ENCODE measurements at places on chromosomes 7 and 10. TPM values are rescaled to one million over a fixed set of nuclear protein-coding genes. Genes with fewer than 3 reads are reported as not detected.

DNA sequence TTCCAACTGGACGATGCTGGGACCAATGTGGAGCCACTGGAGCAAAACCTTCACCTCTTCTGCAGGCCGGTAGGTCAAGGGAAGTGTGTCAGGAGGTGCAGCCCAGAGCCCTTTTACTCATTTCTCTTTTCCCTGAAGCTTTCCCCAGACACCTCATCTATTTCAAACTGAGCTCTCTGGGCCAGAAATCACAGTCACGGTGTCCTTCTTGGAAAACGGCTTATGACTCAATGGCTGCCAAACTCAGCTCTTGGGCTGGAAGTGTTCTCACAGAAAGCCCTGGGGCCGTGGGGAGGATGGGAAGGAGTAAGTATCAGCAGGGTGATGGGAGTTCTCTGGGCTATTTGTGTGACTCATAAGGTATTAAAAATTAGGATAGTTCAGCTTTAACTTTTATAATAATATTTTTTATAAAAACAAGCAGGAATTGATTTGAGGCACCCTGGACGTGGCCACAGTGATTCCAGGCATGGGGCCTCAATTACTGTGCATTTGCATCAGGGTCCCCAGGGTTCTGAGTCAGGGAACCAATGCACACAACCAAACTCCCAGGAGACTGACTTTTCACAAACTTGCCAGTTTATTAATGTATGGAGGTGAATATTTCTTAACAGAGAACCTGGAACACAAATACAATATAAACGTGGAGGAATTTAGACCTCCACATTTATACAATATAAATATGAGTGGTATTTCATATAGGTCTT is 187.4 kb upstream of the TMEM72 start:
- H3K4me3 ChIP-seq, result no peak overlapping the region
- no peaks in the 10 kb centered on the region for H3K36me3 ChIP-seq
- no peak overlapping the region for H3K27ac ChIP-seq
- no peaks in the 10 kb centered on the region for H3K4me1 ChIP-seq

Gene SEMA3D
- total RNA-seq, result 3.8 TPM

GRCh38 chr10:14592566-14592965 is 182.1 kb downstream of the FAM107B start:
- DNase-seq, result no peak
- H3K27me3 ChIP-seq, result no peaks in the 10 kb centered on the region
- no peak overlapping the region for H3K4me3 ChIP-seq
- H3K36me3 ChIP-seq, result no peaks in the 10 kb centered on the region
- H3K4me1 ChIP-seq, result no peaks in the 10 kb centered on the region

GRCh38 chr10:78255796-78256638 is 222.4 kb downstream of the RPS24 start:
- no peak overlapping the region for H3K4me3 ChIP-seq
- H3K4me1 ChIP-seq, result peaks cover 12% of the 10 kb centered on the region
- peak; percentile 84 for DNase-seq
- no peaks in the 10 kb centered on the region for H3K36me3 ChIP-seq

DNA sequence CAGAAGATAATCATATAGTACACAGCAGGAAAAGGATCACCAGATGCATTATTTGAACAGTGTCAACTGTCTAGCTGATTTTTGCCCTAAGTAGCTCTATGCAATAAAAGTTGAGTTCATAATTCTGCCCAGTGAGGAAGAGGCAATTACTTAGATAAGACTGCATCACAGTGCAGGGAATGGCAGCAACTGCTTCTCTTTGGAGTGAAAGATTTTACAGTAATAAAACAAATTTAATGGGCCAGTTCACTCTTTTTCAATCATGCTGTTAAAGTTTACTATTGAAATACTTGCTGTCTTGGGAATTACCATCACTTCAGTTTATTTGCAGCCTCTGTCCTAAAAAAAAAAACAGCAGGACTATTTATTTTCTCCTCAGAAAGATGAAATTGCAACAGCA is 907.9 kb downstream of the ANKRD7 start:
- no peaks in the 10 kb centered on the region for H3K36me3 ChIP-seq
- H3K27me3 ChIP-seq, result no peaks in the 10 kb centered on the region
- DNase-seq, result no peak

DNA sequence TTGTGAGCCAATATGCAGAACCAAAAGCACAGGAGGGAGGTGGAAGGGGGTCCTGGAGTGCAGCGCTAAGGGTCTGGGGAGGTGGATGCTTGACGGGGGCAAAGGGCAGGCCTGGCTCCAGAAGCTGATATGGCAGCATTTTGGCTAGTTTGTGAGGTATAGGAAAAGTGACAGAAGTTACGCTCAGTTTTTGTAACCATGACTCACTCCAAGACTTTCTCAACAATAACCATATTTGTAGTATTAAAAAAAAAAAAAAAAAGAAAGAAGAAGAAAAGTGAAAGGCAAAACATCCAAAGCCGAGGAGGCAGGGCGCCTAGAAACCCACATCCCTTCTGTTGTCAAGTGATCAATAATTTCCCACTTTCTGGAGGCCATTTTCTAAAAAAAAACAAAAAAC is 92.3 kb downstream of the RNF216 start:
- H3K27me3 ChIP-seq, result no peaks in the 10 kb centered on the region
- H3K4me1 ChIP-seq, result peaks cover 100% of the 10 kb centered on the region
- H3K36me3 ChIP-seq, result peaks cover 8% of the 10 kb centered on the region
- H3K27ac ChIP-seq, result peak overlapping the region; percentile 93
- no peak overlapping the region for H3K4me3 ChIP-seq

Gene SPAM1
- not detected for total RNA-seq

DNA sequence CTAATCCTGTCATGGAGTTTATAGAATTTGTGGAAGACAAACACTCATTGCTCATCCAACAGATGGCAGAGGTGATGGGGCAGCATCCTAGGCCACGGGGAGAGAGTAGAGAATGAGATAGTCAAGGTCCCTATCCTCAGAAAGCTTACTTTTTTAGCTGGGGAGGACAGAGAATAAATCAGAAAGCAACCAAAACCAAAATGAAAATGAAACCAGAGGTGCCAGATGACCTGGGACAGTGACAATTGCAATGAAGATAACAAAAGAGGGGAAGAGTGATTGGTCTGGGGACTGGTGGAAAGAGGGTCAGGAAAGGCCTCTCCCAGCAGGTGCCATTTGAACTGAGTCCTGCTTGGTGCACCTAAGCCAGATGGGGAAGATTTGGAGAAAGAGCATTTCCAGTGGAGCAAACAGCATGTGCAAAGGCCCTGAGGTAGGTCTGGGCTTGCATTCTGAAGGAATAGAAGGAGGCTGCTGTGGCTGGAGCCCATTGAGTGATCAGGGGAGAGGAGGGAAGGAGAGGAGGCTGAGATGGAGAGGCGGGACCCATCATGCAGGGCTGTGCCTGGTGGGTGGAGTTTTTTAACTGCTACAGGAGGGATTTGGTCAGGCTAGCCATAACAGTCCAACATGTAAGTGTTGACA is 164.1 kb downstream of the RPS24 start:
- no peaks in the 10 kb centered on the region for H3K36me3 ChIP-seq
- no peaks in the 10 kb centered on the region for H3K27me3 ChIP-seq
- no peak overlapping the region for H3K4me3 ChIP-seq
- DNase-seq, result no peak
- no peaks in the 10 kb centered on the region for H3K4me1 ChIP-seq

DNA sequence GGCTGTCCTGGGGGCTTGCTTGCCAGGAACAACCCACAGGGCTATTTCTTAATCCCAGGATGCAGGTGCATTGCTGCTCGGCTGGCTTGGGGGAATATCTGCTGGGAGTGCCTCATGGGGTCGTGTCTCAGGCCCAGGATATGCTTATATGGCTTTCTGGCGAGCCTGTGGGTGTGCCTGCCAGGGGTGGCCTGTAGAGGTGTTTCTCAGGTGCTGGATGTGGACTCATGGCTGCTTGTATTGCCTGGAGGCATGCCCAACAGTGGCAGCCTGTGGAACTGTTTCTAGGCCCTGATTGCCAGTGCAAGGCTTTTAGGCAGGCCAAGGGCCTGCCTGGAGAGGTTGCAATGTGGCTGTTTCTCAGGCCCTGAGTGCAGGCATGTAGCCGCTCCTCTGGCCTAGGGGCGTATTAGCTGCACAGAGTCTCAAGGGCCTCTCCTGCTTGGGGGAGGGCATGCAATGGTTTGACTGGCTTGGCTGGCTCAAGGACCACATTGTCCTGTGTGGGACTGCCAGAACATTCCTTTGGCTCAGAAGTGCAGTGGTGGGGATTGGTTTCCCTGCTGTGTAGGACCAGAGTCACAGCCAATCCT is 202.1 kb downstream of the ATRNL1 start:
- no peaks in the 10 kb centered on the region for H3K27me3 ChIP-seq
- no peak overlapping the region for H3K4me3 ChIP-seq
- no peaks in the 10 kb centered on the region for H3K4me1 ChIP-seq
- no peak overlapping the region for H3K27ac ChIP-seq
- H3K36me3 ChIP-seq, result no peaks in the 10 kb centered on the region

Gene THAP5
- 37.1 TPM for total RNA-seq

Gene AIFM2
- total RNA-seq, result 11.7 TPM

GRCh38 chr7:131607291-131608115 is 51.1 kb upstream of the PODXL start:
- H3K36me3 ChIP-seq, result no peaks in the 10 kb centered on the region
- no peaks in the 10 kb centered on the region for H3K27me3 ChIP-seq
- peaks cover 14% of the 10 kb centered on the region for H3K4me1 ChIP-seq
- H3K4me3 ChIP-seq, result no peak overlapping the region

GRCh38 chr7:117273325-117273724 is 49.5 kb downstream of the WNT2 start:
- DNase-seq, result no peak
- H3K27me3 ChIP-seq, result no peaks in the 10 kb centered on the region
- no peaks in the 10 kb centered on the region for H3K4me1 ChIP-seq
- H3K27ac ChIP-seq, result no peak overlapping the region

DNA sequence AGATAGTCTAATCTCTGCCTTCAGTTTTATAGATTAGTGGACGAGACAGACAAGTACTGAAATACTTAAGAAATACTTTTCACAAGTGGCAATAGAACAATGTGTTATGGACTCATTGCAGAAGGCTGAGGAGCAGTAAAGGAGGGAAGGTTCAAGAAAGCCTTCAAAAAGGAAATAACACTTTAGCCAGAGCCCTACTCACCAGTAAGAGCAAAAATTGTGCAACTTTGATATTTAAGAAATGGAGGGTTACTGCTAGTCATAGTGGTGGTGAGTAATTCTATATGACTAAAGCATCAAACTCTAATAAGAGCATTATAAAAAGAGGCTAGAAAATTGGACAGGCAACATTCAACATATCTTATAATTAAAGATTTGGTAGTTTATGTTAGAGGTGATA is 28.8 kb downstream of the PTPN12 start:
- peaks cover 42% of the 10 kb centered on the region for H3K4me1 ChIP-seq
- H3K27me3 ChIP-seq, result no peaks in the 10 kb centered on the region

GRCh38 chr7:101557421-101557820 is 71.7 kb downstream of the MYL10 start:
- no peak for DNase-seq
- no peaks in the 10 kb centered on the region for H3K27me3 ChIP-seq
- no peaks in the 10 kb centered on the region for H3K4me1 ChIP-seq
- H3K27ac ChIP-seq, result no peak overlapping the region
- H3K36me3 ChIP-seq, result no peaks in the 10 kb centered on the region

- no peaks in the 10 kb centered on the region for H3K4me1 ChIP-seq
- H3K4me3 ChIP-seq, result no peak overlapping the region
- no peak overlapping the region for H3K27ac ChIP-seq
- no peaks in the 10 kb centered on the region for H3K27me3 ChIP-seq
- DNase-seq, result no peak
Measured at GRCh38 chr7:106870983-106871410, 5.9 kb downstream of the PIK3CG start.

DNA sequence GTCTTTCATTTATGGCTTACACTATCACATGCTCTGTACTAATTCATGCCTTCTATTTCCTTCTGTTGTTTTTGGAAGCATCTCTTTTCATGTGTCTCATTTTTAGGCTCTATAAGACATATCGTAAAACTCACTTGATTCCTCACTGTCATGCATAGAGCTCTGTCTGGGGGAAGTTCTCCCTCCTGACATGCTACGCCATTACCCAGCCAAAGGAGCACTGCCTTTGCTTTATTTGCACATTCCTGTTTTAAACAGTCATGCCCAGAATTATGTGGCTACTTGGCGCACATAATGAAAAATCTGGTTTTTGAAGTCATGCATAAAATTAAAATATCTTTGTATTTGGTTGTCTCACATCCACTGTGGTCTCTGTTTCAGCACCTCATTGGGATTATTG is 17.6 kb upstream of the AKR1C3 start:
- H3K27ac ChIP-seq, result no peak overlapping the region
- no peak for DNase-seq
- H3K36me3 ChIP-seq, result no peaks in the 10 kb centered on the region

Gene SHTN1
- 5.8 TPM for total RNA-seq

- no peaks in the 10 kb centered on the region for H3K27me3 ChIP-seq
- no peaks in the 10 kb centered on the region for H3K4me1 ChIP-seq
- H3K4me3 ChIP-seq, result no peak overlapping the region
- no peaks in the 10 kb centered on the region for H3K36me3 ChIP-seq
Measured at GRCh38 chr7:39360038-39360437, 206.2 kb upstream of the YAE1 start.

- no peak overlapping the region for H3K4me3 ChIP-seq
- H3K27me3 ChIP-seq, result no peaks in the 10 kb centered on the region
- H3K27ac ChIP-seq, result peak overlapping the region; percentile 89
- DNase-seq, result no peak
- H3K36me3 ChIP-seq, result no peaks in the 10 kb centered on the region
Measured at GRCh38 chr10:72009051-72009424, 44.8 kb downstream of the CHST3 start.

DNA sequence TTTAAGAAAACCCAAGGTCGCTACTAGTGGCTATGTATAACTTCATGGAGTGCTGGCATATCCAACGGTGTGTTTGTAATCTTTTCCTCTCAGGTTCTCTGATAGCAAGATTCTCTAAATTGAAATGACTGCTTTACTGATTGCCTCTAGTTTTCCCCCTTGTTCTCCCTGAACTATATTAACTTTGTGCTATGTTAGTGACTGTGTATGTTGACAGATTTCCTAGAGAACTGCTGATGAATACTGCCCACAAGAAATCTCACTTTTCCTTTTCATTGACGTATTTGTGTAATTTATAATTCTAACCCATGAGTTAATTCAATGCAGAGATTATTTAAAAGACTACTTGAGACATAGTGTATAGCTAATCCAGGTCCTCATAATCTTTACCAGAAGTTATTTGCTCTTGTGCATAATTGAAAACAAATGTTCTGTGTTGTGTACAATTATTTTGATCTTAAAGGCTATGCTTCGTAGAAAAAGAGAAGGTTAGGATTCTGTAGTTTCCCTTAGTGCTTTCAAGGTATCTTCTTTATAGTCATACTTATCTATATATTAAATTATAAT is 70.6 kb upstream of the GLCCI1 start:
- no peaks in the 10 kb centered on the region for H3K4me1 ChIP-seq
- H3K27me3 ChIP-seq, result no peaks in the 10 kb centered on the region
- no peak for DNase-seq
- H3K27ac ChIP-seq, result no peak overlapping the region

Gene INA
- total RNA-seq, result 4.4 TPM

Measured in sigmoid colon (tissue), 7 donors.